Fibroblast of lung (primary cell): ENCODE measurements at places on chromosomes 11 and 22.

- peak; percentile 5 for DNase-seq
Measured at GRCh38 chr11:129785383-129786111, 30.1 kb upstream of the TMEM45B start.

GRCh38 chr11:108432783-108433182, 34.5 kb downstream of the C11orf65 start:
- DNase-seq = peak; percentile 92

- DNase-seq = peak; percentile 86
Measured at GRCh38 chr11:65298655-65299179, 15.9 kb upstream of the CDC42EP2 start.

- peak; percentile 2 for DNase-seq
Measured at GRCh38 chr11:68710409-68710808, 26.1 kb downstream of the GAL start.

- DNase-seq = no peak
Measured at GRCh38 chr11:46363031-46363407, 15.8 kb downstream of the DGKZ start.

- DNase-seq = no peak
Measured at GRCh38 chr22:50134481-50134880, 36.0 kb upstream of the PANX2 start.

DNA sequence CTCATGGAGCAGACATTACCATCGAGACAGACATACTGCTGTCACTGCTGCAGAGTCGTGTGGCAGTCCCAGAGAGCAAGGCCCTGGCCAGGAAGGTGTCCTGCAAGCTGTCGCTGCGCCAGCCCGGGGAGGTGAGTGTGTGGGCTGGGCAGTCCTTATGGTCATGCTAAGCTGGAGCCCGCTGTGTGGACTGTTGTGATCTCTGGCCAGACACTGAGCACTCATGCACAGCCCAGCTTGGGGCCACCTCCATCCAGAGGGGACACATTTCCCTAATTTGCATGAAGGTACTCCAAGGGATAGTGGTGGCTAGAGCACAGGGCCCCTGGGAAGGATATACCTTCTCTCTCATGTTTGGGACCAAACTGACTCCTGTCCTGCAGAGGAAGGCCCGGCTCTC, 9.6 kb downstream of the ANKK1 start:
- no peak for DNase-seq
